ENCODE measurements at places on chromosomes 3 and 15. TPM values are rescaled to one million over a fixed set of nuclear protein-coding genes. Genes with fewer than 3 reads are reported as not detected.

DNA sequence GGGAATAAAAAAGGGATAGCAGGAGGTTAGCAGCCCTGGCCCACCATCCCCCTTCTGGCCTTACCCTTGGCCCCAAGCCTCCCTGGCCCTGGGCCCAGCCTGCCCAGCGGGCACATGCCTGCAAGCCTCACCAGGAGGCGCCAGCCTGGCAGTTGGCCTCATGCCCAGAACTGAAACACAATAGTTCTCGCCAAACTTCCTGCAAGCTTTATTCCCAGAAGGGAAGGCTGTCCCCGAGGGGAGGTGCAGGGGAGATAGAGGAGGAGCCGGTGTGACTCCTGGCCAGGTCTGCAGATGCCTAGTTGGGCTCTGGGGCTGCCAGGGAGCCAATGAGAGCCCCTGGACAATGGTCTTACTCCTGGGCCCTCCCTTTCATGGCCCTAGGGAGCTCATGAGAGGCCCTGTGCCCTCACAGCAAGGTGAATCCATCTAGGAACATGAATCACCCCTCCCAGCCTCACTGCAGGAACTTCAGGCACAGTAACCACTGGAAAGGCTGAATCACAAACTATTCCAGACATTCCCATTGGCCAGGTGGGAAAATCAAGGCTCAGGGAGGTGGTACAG lies 4.0 kb downstream of the CCDC33 start:
- H3K4me3 ChIP-seq, result 0 out of 2 replicates have a peak overlapping the region, but pooled peaks have one; percentile 9
- H3K27ac ChIP-seq, result peak overlapping the region; percentile 64
- no peaks in the 10 kb centered on the region for H3K36me3 ChIP-seq
- no peaks in the 10 kb centered on the region for H3K27me3 ChIP-seq
- DNase-seq, result peak; percentile 88

DNA sequence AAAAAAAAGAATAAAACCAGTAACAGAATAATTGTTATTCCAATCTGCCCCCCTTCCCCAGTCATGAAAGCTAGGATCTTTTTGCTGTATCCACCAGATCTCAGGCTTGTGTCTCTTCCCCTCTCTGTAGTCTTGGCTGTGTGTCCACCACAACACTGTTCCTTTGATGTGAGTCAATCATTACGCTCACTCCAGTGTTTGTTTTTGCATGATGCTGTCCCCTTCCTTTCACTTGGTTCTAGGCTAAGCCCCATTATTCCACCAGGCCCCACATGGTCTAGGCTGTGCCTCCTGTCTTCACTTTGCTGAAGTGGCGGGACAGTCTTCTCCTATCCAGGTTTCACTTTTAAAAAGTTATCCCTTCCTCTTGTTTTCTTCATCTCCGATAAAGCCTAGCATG lies 13.6 kb downstream of the ACKR2 start:
- H3K27ac ChIP-seq, result no peak overlapping the region
- H3K4me1 ChIP-seq, result peaks cover 15% of the 10 kb centered on the region
- H3K27me3 ChIP-seq, result no peaks in the 10 kb centered on the region

DNA sequence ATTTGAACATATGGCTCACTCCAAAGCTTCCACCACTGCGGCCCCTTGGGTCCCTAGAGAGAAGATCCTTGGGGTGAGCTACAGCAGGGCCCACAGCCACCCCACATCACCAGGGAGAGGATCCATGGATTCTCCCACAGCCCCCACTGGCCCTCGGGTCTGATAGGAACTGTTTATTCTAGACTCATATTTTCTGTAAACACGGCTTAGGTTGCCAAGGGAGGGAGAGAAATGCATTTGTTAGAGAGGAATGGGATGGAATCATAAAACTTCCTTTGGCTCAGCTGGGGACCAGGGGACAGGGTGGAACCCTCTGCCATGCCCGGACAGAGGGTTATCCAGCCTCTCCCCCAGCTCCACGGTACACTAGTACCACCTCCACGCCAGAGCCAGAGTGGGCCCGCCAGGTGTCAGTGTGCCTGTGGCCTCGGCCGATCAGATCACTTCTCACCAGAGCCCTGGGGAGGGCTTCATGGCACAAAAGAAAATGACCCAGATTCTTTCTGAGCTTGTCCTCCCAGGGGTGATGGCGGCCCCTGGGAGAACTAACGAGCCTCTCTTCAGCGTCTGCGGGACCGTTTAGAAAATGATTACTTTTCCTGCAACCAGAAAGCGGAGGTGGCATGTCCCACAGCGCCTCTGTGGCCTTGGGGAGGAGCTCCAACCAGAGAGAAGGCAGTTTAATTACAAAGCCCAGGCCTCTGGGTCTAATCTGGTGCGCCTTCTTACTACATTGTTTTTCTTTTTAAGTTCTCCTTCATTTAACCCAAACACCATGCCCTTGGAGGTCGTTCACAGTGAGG lies 33.7 kb downstream of the ADCY5 start:
- no peak for DNase-seq
- no peaks in the 10 kb centered on the region for H3K27me3 ChIP-seq
- no peaks in the 10 kb centered on the region for H3K4me1 ChIP-seq
- H3K27ac ChIP-seq, result no peak overlapping the region

DNA sequence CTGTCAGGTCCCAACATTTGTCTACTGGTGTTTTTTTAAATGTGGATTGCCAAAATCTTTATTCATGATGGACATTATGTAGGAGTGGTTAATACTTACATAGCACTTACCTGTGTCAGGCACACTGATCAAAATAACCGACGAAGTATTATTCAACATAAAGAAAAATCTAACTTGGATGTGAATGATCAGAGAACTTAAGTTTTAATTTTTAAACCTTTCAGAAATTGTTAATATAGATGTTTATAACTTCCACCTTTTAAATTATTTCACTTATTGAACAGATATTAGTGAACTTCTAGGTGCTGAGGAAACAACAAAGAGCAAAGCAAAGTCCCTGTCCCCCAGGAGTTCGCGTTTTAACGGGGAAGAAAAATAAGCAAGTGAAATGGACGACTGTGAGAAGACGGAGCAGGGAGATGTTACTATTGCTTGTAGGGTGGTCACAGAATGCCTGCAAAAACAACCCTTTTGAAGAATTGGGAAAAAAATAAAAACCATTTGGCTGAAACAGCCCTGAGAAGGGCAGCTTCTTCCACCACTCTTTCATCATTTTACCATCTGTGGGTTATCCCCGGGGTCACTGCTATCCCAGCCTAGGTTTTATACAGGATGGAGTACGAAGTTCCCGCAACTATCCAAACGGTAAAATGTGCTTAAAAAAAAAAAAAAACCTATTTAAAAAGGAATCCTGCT lies 915 bp upstream of the APH1B start:
- H3K36me3 ChIP-seq, result no peaks in the 10 kb centered on the region
- peak overlapping the region; percentile 49 for H3K4me3 ChIP-seq
- no peaks in the 10 kb centered on the region for H3K27me3 ChIP-seq
- peaks cover 14% of the 10 kb centered on the region for H3K4me1 ChIP-seq
- no peak overlapping the region for H3K27ac ChIP-seq
- no peak for DNase-seq

CORO2B gene
- total RNA-seq, result 2.8 TPM

- H3K27ac ChIP-seq, result no peak overlapping the region
- no peak overlapping the region for H3K4me3 ChIP-seq
- DNase-seq, result no peak
- no peaks in the 10 kb centered on the region for H3K27me3 ChIP-seq
Observed at GRCh38 chr3:174287705-174288104, 571.4 kb upstream of the NAALADL2 start.

GOLGA8S gene
- total RNA-seq, result 0.15 TPM

DNA sequence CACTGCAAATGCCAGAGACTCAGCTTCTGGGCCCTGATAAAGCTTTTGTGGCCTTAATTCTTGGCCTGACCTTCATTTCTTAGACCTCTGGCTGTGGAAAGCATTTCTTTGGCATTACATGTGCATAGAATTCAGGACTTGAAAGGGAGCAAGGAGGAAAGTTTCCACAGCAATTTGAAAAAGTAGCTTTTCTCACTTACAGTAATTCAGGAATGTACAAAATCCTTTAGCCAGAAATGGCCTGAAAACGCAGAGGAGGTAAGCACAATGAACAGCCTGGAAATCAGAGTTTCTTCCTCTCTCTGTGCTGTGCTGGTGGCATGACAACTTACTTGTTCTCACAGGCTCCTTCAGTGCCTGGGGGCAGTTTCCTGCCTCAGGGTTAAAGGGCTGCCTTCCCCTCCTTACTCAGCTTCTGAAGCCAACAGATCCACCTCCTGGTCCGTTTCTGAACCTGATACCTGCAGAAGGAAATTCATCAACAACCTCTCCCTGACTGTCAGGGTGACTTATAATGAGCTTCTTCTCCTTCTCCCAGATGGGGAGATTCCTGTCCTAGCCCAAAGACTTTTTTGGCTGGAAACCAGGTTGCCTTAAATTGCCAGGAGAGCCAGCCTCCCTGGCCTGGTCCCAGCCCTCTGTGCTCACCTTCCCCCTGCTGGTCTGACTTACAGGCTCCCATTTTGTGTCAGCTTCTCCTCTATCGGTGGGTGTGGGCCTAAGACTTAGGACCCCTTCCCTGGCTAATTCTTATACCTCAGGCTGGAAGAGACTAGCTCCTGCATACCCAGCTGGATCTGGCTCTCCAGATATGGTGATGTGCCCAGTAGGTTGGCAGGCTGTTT lies 102.3 kb downstream of the MYRIP start:
- H3K27me3 ChIP-seq, result no peaks in the 10 kb centered on the region
- peaks cover 7% of the 10 kb centered on the region for H3K4me1 ChIP-seq
- no peak overlapping the region for H3K27ac ChIP-seq
- H3K36me3 ChIP-seq, result no peaks in the 10 kb centered on the region
- DNase-seq, result no peak

DNA sequence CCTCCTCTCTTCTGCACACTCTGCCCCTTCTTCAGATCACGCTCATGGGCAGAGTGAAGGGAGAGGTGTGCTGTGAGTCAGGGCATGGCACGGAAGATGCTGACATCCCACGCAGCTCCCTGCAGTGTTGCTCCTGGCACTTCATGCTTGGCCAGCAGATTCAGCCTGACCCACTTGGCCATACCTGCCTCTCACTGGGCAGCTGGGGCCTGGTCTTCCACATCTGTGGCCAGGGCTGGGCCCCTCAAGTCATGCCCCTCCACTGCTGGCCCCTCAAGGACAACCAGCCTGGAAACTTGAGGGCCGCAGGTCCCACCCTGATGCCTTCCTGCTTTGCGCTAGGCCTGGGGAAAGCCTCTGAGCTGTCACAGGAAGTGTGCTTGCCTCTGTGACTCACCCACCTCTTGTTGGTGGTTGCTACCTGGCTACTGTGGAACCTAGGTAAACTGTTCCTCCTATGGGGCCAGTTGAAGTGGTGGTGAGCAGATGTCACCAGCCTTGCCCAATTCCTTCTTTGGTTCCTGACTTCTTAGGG lies 48.7 kb downstream of the BSN start:
- H3K36me3 ChIP-seq, result no peaks in the 10 kb centered on the region
- DNase-seq, result peak; percentile 63
- H3K27ac ChIP-seq, result peak overlapping the region; percentile 35
- H3K27me3 ChIP-seq, result no peaks in the 10 kb centered on the region
- no peaks in the 10 kb centered on the region for H3K4me1 ChIP-seq
- peak overlapping the region; percentile 24 for H3K4me3 ChIP-seq

All from HCT116 (cell line).